NCI-H2171 (cell line): ENCODE measurements at places on chromosomes 6 and 20.

GRCh38 chr6:89975991-89976693 is 81.9 kb downstream of the GJA10 start:
- no peak for DNase-seq

GRCh38 chr6:30955367-30956042 is 14.7 kb downstream of the MUCL3 start:
- no peak for DNase-seq

- DNase-seq: peak; percentile 42
These were observed 40.0 kb downstream of the SNHG17 start for GRCh38 chr20:38395165-38395564.

GRCh38 chr20:62794007-62794724 is 2.1 kb upstream of the MRGBP start:
- DNase-seq: peak; percentile 97

- no peak for DNase-seq
These were observed 17.6 kb downstream of the IL22RA2 start for GRCh38 chr6:137155830-137156229.

- no peak for DNase-seq
These were observed at the start of gene GSTA5 for GRCh38 chr6:52840763-52841585. GSTA5 (minus strand) TSS chr6:52840813.

DNA sequence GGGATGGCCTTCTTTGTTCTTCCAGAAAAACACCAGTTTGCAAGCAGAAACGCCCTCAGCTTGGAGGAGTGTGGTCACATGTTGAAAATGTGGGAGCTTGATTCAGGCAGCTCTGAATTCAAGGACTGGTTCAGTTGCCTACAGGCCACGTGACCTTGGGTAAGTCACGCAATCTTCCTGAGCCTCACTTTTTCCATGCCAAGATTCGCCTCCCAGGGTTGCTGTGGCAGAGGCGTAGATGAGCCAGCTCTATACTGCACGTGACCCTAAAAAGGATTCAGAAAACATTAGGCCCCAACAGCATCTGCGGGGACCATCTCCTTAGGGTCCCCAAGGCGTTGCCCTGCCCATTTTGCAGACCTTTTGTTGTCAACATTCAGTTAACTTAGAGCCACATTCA is 112.0 kb upstream of the SNX9 start:
- DNase-seq: no peak

GRCh38 chr6:129646642-129647041 is 63.3 kb downstream of the ARHGAP18 start:
- no peak for DNase-seq

GRCh38 chr6:4931530-4932227 is 72.2 kb downstream of the RPP40 start:
- no peak for DNase-seq

- DNase-seq: no peak
These were observed 59.9 kb downstream of the EYA2 start for GRCh38 chr20:46954490-46955038.

DNA sequence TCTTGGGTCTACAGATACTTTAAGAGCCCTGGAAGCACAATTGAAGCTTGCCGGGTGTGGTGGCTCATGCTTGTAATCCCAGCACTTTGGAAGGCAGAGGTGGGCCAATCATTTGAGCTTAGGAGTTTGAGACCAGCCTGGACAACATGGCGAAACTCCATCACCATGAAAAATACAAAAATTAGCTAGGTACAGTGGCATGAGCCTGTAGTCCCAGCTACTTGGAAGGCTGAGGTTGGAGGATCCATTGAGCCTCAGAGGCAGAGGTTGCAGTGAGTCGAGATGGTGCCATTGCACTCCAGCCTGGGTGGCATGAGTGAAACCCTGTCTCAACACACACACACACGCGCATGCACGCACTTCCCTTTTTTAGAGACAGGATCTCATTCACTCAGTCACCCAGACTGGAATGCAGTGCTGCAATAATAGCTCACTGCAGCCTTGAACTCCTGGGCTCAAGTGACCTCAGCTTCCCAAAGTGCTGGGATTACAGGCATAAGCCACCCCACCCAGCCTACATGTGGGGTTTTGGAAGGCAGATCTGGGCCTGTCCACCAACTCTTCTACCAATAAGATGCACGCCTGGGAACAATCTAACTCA is 182.5 kb upstream of the JARID2 start:
- DNase-seq: no peak

DNA sequence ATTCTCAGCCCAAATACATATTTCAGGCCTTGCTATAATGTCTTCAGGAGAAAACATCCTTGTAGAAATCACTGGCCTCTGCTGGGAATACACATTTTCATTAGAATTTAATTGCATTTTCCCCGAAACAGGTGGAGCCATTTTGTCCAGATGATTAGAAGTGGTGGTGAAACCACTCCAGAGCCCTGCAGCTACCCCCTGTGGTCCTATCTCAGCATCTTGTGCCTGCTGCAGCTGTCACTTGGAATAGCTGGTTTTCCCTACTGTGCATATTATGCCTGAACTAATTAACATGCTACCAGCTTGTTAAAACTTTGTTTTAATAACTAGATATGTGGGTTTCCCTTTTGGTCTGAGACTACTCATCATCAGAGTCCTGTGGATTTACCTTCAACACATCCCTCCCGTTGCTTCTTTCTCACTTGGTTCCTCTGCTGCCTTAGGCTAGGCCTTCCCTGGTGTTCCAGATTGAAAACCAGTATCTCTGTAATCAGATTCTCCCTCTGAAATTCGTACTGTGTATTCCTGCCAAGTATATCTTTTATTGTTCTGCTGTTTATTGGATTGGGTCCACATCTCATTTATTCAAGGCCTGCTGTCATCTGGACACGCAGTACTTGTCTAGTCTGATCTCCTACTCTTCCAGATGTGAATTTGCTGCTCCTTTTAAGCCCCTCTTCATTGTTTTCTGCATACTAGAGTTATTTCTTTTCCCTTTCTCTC is 15.2 kb downstream of the DNAH8 start:
- DNase-seq: peak; percentile 67

DNA sequence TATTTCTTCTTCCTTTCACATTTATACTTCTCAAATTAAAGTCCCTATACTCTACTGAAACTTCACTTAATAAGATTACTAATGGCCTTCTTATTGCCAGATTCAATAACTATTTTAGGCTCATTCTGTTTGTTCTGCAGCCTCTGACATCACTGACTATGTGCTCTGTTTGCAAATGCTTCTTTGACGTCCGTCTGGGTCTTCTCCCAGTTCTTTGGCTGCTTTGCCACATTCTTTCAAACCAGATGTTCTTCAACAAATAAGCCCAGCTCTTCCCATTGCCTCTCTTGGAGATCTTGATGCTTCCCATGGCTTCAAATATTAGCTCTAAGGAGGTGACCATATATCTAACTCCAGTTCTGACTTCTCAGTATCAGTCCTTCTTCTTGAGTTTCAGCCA is 117.4 kb downstream of the BTBD9 start:
- DNase-seq: no peak

- DNase-seq: peak; percentile 96
These were observed 1026.1 kb downstream of the KIF16B start for GRCh38 chr20:15547119-15547518.

- no peak for DNase-seq
These were observed 121.2 kb downstream of the DST start for GRCh38 chr6:56521454-56521853.
